ENCODE measurements at places on chromosomes 1 and 21.
A peak's percentile ranks its signal among the peaks of the same experiment; 100 is the strongest.

DNA sequence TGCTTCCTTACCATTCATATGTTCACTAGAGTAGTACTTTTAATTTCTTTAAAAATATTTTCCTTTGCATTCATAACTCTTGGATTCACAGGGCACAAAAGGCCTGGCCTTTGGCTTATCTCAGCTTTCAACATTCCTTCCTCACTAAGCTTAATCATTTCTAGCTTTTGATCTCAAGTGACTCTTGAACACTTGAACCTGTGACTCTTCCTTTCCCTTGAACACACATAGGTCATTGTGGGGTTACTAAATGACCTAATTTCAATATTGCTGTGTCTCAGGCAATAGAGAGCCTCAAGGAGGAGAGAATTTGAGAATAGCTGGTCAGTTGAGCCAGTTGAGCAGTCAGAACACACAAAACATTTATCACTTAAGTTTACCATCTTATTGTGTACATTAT lies 49.9 kb downstream of the COL11A1 start:
- DNase-seq, result no peak

DNA sequence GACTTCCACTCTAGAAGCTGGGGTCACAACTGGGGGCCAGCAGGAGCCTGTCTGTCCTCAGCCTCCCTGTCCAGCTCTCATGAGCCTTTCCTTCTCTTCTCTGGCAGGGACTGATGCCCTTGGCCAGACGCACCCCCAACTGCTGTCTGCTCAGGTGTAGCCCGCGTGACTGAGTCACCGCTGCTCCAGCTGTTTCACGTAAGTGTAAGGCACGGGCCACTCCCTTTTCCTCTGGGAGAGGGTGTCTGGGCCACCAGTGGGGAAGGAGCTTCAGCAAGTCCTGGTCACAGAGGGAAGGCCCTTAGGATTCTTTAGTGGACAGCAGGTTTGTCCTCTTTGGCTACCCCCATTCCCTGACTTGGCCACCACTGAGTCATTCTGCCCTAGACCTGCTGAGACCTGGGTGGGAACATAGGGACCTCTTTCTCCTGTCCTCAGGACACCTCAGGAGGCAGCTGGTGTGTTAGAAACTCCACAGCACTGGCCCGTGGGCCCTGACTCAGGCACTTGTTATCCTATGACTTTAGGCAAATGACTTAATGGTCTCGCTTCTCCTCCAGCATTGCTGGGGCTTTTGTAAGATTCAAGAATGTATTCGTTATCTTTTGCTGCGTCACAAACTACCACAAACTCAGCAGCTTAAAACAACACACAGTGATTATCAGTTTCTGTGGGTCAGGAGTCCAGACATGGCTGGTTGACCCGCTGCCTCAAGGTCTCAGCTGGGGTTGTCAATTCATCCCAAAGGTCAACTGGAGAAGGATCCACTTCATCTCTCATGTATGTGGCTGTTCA lies 64.8 kb downstream of the FAM163A start:
- no peak for DNase-seq

GRCh38 chr1:173285048-173285447 lies 77.9 kb upstream of the TNFSF4 start:
- DNase-seq, result no peak

- DNase-seq, result no peak
These were observed 196.4 kb upstream of the GREM2 start for GRCh38 chr1:240808381-240808780.

DNA sequence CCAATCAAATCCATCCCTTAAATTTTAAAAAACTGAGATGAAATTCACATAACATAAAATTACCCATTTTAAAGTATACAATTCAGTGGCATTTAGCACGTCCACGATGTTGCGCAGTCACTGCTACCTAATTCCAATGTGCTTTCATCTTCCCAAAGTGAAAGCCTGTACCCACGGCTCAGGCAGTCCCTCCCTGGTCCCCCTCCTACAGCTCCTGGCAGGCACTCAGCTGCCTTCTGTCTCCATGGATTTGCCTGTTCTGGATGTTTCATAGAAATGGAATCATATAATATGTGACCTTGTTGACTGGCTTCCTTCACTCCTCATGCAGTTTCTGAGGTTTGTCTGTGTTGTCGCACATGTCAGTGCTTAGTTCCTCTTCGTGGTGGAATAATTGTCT lies 386.3 kb downstream of the CAMTA1 start:
- DNase-seq, result no peak

DNA sequence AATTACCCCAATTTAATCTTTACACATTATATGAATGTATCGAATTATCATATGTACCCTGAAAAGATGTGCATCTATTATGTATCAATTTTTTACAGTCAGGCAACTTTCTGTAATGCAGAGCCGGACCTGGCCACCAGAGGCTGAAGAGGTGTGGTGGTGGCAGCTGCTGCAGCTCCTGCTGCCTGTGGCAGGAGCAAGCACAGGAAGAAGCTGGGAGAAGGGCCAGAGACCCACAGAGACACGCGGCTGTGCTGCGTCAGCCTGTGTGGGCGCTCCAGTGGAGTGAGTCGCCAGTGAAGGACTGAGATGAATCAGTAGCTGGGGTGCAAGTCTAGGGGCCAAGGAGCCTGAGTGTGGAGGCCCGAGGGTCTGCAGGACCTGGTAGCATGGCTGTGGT lies 74.3 kb upstream of the COG2 start:
- peak; percentile 9 for DNase-seq

DNA sequence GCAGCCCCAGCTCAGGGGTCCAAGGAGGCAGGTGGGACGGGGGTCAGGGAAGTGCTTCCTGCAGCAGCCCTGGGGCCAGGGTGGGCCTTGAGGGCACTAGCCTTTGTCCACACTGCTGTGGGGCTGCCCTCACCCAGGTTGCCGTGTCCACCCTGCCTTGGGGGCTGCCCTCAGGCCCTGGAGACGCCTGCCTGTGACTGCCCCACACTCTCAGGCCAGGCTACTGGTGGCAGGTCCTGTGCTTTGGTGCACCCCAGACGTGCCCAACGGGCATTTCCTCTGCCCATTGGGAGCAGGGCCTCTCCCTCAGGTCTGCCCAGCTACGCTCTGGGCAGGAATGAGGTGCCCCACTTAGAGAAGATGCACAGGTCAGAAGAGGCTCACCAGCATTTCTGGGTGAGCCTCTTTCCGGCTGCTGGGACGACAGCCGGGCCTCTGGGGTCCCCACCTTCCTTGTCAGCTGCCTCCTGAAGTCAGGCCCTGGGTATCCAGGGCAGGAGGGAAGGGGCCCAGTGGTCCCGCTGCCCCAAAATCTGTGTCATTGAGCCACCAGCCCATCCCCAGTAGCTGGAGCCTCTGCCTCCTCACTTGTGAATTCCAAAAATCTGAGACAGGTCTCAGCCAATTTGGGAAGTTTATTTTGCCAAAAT lies 2.7 kb upstream of the MMEL1 start:
- no peak for DNase-seq

DNA sequence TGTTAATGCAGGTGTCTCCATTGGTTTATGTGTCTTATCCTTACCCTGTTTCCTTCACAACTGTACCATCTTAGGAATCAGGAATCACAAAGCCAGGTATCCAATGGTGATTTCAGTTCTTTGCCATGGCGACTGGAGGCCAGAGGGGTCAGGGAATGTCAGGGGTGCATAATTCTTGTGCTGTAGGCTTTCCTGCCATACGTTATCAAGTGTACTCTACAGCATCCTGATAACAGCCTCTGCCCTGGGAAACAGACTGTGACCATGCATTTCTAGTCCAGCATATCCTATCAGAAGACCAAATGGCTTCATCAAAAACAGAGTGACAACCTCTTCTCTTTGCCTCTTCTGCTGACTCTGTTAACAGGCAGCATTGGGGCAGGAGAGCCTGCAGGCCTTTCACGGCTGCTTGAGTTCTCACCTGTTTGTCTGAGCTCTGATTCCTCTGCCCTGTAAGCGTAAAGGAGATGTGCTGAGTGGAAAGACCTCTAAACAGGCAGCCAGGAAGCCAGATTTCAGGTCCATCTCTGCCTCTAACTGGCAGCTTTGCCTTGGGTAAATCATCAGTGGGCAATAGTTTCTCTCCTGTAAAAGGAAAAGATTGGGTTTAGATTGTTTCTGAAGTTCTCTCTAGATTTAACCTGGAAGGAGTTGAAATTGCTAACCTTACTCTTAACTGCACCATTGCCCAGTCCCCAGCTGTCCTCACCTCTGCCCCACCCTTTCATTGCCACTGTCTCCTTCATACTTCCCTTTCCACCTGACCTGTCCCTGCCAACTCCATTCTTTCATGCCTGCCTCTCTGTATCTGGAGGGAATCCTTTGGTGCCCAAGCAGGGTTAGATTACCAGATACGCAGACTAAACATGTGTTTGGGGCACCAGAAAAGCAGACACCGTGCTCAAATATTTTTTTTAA lies 80.2 kb downstream of the LRRC8D start:
- no peak for DNase-seq

GRCh38 chr21:45534636-45535331 lies 7.5 kb downstream of the SLC19A1 start:
- no peak for DNase-seq

DNA sequence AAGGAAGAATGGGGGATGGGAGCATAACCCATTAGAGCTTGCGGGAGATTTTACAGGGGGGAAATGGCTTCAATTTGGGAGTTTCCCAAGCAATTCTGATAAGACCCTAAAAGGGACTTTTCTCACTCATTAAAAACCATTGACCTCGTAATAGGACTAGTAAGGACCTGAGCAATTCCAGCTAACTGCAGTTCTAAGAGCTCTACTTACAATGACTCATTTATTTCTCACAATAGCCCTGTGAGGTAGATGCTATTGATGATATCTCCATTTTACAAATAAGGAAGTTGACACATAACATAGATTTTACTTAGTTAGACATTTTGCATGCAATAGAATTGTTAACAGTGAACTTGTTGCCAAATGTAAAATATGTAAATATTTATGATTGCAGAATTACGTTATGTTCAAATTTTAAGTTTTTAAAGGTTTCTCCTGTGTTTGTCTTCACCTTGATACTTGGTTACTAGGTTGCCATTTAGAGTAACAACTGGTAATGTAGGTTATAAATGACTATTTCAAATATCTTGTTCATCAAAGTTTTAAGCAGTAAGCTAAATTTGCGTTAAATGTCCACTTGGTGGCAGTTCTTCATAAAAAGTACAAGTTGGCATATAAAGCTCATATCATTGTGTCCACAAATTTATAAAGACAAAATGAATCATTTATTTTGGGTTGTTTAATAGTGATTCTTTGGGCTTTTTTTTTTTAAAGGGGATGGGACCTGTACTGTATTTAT lies 182.0 kb downstream of the PLA2G4A start:
- no peak for DNase-seq

- no peak for DNase-seq
These were observed 56.4 kb downstream of the C1orf21 start for GRCh38 chr1:184443201-184443600.

GRCh38 chr21:45950740-45951515 lies 30.6 kb upstream of the COL6A1 start:
- DNase-seq, result no peak

- no peak for DNase-seq
These were observed 21.3 kb upstream of the CCDC190 start for GRCh38 chr1:162882248-162882674.

- no peak for DNase-seq
These were observed 114.6 kb upstream of the DUSP10 start for GRCh38 chr1:221856228-221857093.

GRCh38 chr1:56437959-56438358 lies 141.4 kb downstream of the PLPP3 start:
- no peak for DNase-seq

GRCh38 chr1:209172286-209172685 lies 411.2 kb upstream of the CAMK1G start:
- no peak for DNase-seq

- DNase-seq, result no peak
These were observed 44.7 kb upstream of the TENT5B start for GRCh38 chr1:27057389-27057788.

DNA sequence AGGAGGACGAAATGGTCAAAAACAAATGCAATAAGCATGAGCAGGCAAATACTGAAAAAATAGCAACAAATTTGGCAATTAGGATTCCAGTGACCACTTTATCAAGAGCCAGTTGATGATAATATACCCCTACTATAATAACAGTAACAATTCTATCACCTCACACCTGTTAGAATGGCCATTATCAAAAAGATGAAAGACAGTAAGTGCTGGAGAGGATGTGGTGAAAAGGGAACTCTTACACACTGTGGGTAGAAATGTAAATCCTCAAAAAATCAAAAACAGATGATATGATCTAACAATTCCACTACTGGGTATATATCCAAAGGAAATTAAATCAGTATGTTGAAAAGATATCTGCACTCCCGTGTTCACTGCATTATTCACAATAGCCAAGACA lies 114.3 kb upstream of the GFI1 start:
- no peak for DNase-seq

GRCh38 chr21:24428591-24429199 lies 1178.6 kb downstream of the MRPL39 start:
- DNase-seq, result no peak

GRCh38 chr1:53634571-53634979 lies 104.4 kb downstream of the GLIS1 start:
- DNase-seq, result no peak

GRCh38 chr1:72227667-72228066 lies 54.7 kb downstream of the NEGR1 start:
- DNase-seq, result no peak

DNA sequence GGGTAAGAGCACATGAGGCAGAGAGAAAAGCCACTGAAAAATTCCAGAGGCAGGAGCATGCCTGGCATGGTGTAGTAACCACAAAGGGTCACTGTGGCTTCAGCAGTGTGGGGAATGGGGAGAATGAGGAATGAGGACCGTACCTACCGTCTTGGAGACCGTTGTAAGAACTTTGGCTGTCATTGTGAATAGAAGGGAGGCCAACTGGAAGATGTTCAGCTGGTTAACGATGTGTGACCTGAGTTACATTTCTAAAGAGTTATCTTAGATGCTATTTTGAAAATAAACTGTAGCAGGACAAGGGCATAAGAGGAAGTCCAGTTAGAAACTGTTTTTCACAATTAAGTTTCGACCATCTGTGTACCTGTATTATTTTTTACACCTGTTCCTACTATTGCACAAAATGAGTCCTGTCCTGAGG lies 365.5 kb upstream of the SGIP1 start:
- no peak for DNase-seq

- no peak for DNase-seq
These were observed 70.9 kb upstream of the POU3F1 start for GRCh38 chr1:38117444-38117887.

- no peak for DNase-seq
These were observed 30.7 kb downstream of the CNIH4 start for GRCh38 chr1:224387302-224387912.

DNA sequence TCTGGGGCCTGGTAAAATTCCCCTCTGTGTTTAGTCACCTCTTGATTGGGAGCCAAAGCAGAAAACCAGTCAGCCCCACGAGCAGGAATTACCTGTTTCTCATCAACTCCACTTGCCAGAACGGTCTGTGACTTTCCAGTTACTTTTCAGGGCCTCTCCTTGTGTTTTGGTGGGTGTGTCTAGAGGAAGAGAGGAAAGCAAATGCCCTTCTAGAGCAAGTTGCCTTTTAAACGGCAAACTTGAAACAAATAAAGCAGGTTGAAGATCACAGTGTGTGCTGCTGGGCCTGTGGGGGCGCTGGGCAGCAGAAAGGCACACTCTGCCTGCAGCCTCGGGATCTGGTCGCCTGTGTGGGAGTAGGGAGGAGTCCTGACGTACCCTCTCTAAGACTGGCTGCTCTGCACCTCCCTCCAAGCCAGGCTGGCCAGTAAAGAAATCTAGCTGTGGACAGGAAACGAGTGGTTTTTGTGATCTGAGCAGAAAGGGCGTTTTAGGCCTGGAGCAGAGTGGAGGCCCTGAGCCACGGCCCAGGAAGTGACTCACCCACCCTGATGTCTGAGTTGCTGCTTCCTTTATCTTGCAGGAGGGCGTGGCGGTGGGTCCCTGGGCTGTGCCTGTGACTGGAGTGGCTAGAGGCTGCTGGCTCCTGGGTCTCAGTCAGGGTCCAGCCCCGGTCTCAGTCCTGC lies 11.1 kb upstream of the S100A11 start:
- DNase-seq, result peak; percentile 45
